ENCODE measurements at places on chromosomes 4 and X.

DNA sequence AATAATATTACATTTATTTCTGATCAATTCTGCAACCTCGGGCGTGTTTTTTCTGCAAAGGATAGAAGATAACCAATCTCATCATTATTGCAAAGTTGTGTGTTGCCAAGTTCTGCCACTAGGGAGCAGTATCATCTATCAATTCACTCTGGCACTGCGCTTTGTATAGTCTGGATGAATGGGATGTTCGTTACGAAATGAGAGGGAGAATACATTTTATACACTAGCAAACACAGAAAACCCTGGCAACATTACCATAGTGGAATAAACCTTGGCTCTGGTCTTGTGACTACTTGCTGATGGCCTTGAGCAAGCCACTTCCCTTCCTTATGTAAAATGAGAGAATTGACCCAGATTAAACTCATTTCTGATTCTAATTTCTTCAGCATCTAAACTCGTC, 97.5 kb upstream of the ZNF518B start:
- peak; percentile 37 for DNase-seq

DNA sequence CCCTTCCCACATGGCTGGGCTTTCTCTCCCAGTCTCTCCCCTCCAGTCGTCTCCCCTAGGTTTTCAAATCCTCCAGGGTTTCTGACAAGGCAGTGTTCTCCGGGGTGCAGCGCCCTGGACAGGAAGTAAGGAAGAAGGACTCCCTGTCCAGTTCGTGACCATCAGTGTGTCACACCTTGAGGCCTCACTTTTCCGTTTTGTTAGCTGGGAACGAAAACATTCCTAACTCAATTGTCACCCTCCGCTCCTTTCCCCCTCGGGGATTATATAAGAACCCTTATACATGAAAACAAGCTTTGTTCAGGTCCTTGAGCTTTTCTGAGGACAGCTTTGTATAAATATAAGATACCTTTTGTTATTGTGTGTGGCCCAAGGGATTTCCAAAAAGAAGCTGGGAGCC, 92.1 kb downstream of the KDR start:
- no peak for DNase-seq

DNA sequence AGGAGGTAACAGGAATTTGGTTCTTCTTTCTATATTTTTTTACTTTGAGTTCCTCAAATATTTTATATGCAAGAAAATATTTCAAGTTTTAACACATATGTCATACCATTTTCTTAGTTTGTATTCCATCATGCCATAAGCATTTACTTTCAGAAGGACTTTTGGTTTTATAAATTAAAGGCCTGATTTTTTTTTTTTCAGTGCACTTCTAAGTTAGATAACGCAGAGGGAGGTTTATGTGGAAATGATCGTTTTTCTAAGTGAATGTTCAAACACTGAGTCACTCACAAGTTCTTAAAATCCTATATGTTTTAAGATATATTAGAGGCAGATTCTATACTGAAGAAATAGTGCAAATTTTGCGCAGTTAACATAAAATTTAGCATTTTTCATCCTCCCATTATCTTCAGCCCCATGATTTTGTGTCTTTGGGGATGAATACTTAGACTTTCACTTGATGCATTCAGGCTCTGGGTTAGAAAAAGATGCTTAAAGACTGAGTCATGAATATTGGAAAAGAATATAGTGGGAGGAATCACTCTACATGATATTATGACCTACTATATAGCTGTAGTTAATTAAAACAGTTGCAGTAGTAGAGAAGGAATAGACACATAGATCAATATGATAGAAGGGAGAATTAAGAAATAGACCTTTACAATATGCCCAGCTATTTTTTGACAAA, 54.9 kb downstream of the COL4A5 start:
- DNase-seq: no peak

DNA sequence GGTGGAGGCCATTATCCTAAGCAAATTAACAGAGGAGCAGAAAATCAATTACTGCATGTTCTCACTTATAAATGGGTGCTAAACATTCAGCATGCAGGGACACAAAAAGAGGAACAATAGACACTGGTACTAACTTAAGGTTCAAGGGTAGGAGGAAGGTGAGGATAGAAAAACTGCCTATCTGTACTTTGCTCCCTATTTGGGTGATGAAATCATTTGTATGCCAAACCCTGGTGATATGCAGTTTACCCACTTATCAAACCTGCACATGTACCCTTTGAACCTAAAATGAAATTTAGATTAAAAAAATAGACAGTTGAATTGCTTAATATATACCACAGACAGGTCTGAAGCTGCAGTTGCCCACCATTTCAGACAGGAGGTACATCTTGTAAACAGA, 143.3 kb upstream of the KLHL4 start:
- DNase-seq: no peak

- DNase-seq: no peak
These were observed 56.9 kb downstream of the CLCN4 start for GRCh38 chrX:10213716-10214115.

GRCh38 chr4:102826105-102826889, 1.1 kb downstream of the UBE2D3 start:
- no peak for DNase-seq

DNA sequence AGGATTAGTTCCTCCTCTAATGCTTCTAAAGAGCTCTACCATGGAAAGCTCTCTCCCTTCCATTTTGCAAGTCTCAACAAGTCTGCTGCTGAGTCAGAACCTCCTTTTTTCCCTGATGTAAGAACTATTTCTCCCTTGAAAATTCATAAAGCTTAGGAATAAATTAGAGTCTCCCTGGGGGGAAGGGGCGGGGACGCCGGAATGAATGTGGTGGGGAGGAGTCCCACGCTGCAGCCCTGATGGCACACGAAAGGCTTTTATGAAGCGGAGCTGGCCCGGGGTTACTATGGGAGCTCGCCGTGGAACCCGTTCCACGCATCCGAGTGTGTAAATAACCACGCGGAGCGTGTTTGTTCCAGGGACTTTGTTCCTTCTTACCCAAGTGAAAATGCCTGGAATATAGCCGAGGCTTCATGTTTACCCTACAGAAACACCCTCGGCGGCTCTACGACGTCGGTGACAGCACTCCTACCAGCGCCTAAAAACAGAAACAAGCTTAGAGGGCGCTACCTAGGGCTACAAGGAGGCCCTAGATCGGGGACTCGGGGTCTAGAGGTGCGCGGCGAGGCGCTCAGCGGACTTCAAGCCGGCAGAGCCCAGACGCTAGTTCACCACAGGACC, 923 bp upstream of the CPEB2 start:
- peak; percentile 47 for DNase-seq

DNA sequence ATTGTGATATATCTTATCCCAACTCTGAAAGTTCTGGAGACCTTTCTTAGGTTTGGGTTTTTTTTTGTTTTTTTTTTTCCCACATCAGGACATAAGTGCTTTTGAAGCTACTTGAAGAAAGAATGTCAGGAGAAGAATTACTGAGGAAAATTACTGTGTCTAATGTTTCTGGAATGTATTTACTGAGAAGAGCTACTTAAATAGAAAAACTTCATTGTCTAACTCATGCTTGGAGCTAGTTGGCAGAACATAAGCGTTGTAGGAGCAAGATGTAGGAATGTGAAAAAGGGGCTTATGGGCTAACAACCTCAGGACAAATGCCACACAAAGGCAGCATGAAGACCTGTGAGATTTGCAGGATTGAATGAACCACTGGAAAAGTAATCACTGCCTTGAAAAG, 166.6 kb upstream of the GLRA2 start:
- DNase-seq: no peak

GRCh38 chrX:22314692-22315091, 42.0 kb downstream of the CBLL2 start:
- DNase-seq: no peak

DNA sequence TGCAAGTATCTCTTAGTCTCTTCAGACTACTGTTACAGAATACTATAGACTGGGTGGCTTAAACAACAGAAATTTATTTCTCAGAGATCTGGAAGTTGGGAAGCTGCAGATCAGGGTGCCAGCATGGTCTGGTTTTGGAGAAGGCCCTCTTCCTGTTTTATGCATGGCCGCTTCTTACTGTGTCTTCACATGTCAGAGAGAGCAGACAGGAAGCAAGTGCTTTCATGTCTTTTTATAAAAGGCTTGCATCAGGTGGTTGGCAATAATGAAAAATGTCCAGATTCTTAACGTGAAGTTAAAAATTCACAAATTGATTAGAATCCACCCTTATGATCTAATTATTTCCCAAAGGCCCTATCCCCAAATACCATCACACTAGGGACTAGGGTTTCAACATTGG, 284.9 kb downstream of the RPA4 start:
- no peak for DNase-seq

DNA sequence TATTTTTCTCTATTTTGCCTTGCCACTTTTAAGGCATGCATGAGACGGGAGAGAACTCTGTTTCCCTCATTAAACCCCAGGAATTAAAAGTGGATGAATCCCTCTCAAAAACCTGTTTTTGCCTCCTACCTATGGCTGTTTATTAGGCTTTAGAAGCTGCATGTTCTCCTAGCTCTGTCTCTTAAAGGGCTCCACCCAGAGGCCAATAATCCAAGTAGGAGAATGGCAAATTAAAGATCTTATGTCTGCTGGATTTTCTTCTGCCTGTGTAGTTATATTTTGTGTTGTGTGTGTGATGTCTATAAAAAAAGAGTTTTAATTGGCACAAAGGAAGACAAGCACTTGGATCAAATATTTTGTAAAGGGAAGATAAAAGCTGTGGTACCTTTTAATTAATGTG, 32.4 kb downstream of the MAGEC1 start:
- DNase-seq: no peak

GRCh38 chrX:66200855-66201795, 37.1 kb downstream of the HEPH start:
- DNase-seq: peak; percentile 13

DNA sequence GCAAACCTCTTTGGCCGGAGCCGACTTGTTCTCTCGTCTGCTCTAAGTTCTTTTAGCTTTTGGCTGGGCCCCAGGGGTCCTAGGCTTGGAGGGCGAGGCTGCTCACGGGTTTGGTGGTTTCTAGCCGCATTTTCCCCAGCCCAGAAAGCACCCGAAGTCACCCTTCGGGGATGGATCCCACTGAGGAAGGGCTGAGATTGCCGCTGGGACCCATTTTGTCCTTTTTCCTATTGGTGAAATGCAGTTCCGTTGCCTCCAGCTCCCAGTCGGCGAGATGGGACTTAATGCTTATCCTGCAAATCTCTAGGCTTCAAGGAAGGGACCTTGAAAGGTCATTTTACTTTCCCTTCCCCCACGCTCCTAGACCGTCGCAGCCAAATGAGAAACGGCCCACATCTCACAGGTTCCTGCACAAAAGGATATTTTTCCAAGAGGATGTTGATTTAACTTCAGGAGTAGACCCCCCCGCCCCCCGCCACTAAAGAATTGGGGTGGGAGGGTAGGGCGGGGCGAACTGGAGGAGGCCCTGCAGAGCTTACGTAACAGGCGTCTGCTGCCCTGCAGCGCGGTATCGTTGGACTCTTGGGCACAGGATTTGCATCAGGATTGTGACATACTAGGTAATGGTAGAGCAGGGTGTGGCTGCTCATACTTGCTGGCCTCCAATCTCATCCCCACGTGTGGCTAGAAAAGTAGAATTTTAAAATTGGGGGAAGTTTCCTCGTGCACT, 564 bp downstream of the PGK1 start:
- peak; percentile 18 for DNase-seq

GRCh38 chrX:48956728-48957414, 536 bp downstream of the OTUD5 start:
- no peak for DNase-seq

DNA sequence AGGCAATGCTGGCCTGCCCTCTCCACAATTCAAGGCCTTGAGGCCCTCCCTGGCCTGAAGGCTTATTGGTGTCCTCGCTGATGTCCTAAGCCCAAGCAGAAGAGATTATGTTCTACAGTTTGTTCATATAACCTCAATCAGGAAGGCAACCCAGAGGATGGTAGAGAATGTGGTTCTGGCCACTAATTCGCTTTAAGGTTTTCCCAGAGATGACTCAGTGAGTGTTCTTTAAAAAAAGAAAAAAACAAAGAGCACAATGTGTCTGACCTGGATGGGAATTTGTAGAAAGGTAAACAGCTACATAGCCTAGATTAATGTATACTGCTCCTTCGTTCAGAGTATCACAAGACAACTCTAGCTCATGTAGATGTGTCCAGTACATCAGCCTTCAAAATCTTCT, 66.0 kb downstream of the MANBA start:
- DNase-seq: no peak

- DNase-seq: peak; percentile 7
These were observed at the start of gene LRCH2 for GRCh38 chrX:115233497-115234455. Gene LRCH2 (minus strand): TSS chrX:115234096. CDS start chrX:115234041, 55 bp downstream.
